Right renal cortex interstitium (tissue), 3 donors: ENCODE measurements at places on chromosomes 2 and 18. TPM values are rescaled to one million over a fixed set of nuclear protein-coding genes. Genes with fewer than 3 reads are reported as not detected.

The EFR3B gene
- 5.2 TPM for polyA plus RNA-seq

DNA sequence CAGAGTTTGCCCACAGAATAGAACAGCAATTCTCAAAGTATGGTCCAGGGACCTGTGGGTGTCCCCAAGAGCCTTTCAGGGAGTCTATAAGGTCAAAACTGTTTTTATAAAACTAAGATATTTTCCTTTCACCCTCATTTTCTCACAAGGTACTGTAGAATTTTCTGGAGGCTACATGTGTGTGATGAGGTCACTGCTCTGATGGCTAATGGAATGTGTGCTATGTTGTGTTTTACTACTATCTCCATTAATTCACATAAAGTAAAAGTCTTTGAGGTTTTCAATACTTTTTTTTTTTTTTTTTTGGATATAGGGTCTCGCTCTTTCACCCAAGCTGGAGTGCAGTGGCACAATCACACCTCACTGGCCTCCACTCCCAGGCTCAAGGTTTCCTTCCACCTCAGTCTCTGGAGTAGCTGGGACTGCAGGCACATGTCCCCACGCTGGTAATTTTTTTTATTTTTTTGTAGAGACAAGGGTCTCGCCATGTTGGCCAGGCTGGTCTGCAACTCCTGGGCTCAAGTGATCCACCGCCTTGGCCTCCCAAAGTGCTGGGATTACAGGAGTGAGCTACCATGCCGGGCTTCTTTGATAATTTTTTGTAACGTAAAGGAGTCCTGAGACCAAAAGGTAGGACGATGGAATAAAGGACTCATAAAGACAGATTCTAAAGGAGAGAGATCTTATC is 1.8 kb downstream of the TRABD2A start:
- DNase-seq, result no peak

DNA sequence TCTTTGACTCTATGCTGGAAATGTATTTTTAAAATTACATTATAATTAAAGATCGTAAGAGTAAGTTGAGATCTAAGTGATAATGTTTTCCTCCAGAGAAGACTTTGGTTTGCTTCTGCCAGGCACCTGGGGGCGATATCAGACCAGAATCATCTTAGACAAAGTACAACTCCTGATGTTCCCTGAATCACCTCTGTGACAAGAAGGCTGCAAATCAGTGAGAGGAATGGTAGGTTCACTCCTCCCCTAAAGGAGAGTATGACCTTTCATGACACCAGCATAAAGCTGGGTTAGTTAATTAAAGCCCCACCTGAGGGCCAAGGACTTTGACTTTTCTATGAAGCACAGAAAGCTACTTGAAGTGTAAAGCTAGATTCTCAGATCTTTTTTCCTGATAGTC is 114.4 kb upstream of the DTNA start:
- DNase-seq, result no peak

The CXCR1 gene
- polyA plus RNA-seq, result not detected

DNA sequence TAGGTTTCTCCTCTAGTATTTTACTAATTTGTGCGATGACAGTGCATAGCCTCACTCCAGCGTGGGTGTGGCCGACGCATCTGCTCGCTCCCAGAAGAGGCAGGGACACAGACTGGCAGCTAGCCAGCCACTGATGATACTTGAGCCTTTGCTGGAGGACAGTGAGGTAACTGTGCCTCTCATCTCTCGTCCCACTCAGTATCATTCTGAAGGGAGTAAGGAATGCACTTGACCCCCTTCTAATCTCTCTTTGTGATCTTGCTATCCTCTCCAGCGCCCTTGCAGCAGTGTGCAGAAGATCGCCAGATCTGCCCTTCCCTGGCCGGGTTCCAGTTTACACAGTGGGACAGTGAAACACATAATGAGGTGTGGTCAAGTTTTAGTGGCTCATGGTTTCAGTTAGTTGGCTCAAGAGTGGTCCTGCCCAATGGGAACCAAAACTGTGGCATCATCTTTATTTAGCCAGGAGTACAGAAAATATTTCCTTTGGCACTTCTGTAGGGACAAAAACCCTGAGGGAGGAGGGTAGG is 17.5 kb downstream of the NCAPH start:
- DNase-seq, result no peak

GRCh38 chr2:218295029-218295428 is 2.7 kb upstream of the TMBIM1 start:
- no peak for DNase-seq

The SRD5A2 gene
- 0.04 TPM for polyA plus RNA-seq

DNA sequence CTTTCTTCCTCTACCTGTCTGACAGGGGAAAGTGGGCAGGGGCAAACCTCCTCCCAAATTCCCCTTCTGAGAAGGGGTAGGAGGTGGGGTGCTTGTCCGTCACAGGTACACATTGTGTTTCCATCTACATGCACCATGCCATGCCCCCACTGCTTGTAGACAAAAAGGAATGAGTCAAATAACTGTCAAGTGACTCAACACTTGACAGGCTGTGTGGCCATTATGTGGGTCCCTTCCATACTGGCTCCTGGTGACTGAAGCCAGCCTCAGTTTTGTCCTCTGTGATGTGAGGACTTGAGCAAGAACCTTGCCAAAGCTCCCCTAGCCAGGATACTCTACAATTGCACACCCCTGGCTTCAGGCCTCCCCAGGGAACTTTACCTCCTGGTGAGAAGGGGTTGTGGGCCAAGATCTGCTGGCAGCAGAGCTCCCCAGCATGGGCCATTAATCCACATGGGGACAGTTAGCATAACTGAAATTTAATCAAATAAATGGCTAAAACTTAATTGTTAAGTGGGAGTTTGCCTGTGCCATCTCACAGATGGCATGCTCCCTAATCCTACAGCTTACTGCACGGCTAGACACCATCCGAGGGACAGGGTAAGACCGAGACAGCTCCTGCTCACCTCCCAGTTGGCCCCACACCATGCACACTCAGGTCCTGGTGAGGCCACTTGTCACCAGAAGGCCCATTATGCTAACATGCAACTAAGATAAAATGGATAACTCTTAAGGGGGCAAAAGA is 140.2 kb downstream of the BCL11A start:
- no peak for DNase-seq

- DNase-seq, result no peak
Measured at GRCh38 chr18:69763002-69763401, 184.7 kb downstream of the CD226 start.

DNA sequence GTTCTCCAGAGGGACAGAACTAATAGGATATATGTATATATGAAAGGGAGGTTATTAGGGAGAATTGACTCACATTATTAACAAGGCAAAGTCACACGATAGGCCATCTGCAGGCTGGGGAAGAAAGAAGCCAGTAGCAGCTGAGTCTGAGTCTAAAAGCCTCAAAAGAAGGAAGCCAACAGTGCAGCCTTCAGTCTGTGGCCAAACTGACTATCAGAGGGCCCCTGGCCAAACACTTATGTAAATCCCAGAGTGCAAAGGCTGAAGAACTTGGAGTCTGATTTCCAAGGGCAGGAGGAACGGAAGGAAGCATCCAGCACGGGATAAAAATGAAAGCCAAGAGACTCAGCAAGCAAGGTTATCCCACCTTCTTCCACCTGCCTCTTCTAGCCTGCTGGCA is 108.0 kb upstream of the LDLRAD4 start:
- no peak for DNase-seq

- DNase-seq, result no peak
Measured at GRCh38 chr2:238928520-238929241, 80.8 kb downstream of the TWIST2 start.

The SLC4A5 gene
- polyA plus RNA-seq, result 1.4 TPM

DNA sequence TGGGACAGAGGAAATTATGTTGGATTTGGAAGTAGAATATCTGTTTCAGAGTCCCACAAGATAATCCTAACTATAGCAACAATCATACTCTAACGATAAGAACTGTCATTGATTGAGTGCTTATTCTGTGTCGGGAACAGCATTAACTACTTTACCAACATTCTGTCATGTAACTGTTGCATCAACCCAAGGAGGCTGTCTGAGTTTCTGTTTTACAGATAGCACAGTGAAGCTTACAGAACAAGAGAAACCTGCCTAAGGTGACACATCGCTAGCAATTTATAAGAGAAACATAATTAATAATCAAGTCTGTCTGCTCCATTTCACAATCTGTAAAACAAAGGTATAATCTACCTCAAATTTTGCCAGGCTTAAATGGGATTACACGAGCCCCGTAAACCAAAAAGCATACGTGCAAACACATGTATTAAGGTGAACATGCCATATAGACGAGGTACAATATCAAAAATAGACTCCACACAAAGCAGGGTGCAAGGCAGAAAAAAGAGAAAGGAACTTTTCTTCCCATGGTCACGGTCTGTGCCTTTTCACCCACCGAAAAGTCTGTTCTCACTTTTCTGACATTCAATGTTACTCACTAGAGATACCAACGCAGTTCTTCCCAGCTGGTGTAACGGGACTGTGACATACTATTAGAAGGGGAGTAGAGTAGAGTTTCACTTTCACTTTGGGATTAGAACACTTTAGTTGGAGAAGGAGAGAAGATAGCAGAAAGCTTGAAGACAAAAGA is 37.2 kb upstream of the SLC8A1 start:
- DNase-seq, result no peak

The MYO3B gene
- 9.0 TPM for polyA plus RNA-seq

DNA sequence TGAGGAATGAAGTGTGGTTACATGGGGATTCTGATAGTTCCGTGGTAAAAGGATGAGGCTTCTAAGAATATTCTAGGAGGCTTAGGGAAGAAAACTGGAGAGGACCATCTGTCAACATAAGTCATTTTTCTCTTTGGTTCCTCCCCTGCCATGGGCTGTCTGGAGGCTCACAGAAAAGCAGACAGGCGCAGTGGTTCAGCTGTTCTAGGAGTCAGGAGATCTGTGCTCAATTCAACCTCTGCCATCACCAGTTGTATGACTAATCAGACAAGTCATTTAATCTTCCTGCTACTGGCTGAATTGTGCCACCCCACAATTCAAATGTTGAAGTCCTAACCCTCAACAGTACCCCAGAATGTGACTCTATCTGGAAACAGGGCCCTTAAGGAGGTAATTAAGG is 36.4 kb downstream of the ADAM17 start:
- no peak for DNase-seq

DNA sequence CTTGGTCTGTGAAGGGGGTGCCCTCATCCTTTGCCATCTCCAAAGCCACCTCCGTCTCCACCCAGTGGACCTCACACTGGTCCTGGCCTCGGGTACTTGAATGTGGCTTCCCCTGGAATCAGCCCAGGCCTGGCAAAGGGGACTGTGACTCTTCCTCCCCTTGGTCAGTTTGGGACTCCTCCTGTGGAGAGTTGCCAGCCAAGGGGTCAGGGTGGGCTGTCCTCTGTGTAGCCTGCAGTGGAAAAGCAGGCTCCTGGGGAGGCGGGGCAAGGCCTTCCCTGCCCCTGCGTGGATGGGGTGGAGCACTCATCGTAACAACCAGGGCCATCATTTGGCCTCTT is 59.8 kb downstream of the INHBB start:
- DNase-seq, result no peak

DNA sequence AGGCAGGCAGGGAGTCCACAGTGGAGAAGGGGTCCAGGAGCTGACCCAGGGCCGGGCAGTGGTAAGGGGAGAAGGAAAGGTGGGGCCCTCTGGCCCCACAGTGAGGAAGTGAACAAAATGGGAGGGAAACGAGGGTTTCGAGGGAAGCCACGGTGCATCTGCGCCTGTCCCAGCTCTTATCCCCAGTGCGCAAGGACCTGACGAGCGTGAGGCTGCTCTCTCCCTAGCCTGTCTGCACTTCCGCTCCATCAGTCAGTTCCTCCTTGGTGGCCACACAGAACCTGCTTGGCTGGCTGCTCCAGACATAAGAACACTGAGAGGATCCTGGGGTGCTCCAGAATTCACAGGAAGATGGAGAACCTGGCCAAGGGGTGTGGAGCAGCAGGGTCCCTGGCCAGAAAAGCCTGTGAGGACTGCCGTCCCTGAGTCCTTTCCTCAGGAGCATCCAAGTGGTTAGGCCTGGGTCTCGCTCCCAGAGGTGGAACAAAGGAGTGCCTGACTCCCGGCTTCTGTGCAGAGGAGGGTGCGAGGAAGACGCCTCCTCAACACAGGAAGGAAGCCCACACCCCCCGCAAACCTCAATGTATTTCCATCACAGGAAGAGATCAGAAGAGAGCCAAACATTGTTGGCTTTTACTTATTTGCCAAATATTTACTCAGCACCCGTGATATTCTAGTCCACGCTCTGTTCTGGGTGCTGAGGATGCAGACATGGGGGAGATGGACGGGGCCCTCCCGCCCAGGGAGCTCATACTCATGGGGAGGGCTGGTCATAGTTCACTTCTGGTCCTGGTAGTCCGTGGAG is 43.7 kb upstream of the SEMA4C start:
- DNase-seq, result no peak

- DNase-seq, result no peak
Measured at GRCh38 chr2:47490406-47490805, 87.5 kb downstream of the MSH2 start.
